ENCODE measurements at places on chromosomes 13 and 19.

- no peak for DNase-seq
Measured at GRCh38 chr19:19964416-19964815, 63.7 kb downstream of the ZNF93 start.

DNA sequence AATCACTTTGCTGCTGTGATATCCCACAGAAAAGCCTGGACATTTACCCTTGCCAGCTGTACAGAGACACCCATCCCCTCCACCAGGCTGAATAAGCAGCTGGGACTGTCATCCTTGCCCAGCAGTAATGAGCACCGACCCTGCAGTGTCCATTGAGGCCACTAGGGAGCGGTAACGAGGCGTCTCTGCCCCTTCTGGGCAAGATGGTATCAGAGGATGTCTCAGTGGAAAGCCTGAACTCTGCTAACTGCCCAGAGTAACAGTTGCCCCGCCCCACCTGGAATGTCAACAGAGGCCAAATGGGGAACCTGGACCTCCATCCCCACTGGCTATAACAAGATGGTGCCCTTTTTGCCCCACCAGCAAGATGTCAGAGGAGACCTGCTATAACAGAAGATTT, 22.8 kb upstream of the CEACAM20 start:
- no peak for DNase-seq

DNA sequence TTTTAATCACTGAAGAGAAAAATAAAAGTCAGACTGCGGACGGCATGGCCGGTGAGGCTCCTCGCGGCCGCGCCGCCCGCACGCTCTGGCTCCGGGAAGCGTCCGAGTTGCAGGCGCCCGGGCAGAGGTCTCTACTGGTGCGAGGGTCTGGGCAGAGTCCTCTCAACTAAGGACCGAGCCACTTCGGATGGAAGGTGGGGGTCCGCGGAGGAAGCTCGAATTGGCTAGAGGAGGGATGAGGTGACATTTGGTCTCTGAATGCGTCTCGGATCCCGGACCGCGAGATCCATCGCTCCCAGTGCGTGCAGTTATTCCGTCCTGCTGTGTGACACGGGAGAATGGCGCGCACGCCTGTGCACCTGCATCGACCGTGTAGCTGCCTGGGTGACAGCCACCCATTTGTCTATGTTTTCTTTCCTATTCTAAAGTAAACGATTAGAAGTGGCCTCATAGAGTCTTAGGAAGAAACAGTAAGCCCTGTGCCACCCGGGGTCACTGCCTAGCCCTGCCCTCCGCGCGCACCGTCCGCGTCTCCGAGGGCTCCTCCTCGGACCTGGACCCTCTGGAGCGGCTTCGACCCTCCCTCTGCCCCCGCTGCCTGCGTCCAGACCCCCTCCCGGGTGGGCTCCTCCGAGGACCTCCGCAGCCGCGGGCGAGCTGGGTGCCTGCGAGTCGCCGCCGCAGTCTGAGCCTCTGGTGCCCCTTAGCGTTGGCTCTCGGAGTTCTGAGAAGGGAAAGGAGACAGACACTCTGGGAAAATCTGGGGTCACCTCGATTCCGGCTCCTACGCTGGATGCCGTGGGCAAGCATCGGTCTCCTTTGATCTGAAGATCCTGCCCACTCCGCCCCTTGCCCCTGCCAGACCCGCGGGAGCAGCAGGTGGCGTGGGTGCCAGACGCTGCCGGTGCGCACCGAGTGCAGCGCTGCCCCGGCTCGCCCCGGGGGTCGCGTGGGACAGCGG, 347.4 kb downstream of the LIG4 start:
- no peak for DNase-seq

DNA sequence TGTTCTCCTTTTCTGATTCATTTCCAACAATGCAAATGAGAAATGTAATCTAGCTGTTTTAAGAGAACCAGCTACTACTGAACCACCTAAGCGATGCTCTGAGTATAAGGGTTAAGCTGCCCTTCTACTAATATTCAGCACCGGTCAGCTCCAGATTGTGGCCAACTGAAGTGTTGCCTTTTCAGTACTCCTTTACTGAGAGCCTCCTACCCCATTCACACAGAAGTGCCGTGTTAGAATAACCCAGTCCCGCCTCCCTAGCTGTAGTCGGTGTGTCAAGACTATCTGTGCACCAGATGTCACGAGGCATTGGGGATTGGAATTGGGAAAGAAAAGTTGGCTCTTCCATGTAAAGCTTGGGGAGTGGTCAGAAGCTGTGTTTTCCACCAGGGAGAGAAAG, 45.4 kb downstream of the FAM124A start:
- no peak for DNase-seq

- no peak for DNase-seq
Measured at GRCh38 chr13:69585656-69586055, 522.0 kb upstream of the ATXN8OS start.

DNA sequence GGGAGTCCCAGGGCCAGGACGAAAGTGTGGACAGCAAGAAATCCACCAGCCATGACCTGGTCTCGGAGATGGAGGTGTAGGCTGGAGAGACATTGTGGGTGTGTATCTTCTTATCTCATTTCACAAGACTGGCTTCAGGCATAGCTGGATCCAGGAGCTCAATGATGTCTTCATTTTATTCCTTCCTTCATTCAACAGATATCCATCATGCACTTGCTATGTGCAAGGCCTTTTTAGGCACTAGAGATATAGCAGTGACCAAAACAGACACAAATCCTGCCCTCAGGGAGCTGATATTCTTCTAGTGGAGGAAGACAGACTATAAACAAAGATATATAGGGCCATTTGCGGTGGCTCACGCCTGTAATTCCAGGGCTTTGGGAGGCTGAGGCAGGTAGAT, 7.4 kb upstream of the DHX34 start:
- no peak for DNase-seq

DNA sequence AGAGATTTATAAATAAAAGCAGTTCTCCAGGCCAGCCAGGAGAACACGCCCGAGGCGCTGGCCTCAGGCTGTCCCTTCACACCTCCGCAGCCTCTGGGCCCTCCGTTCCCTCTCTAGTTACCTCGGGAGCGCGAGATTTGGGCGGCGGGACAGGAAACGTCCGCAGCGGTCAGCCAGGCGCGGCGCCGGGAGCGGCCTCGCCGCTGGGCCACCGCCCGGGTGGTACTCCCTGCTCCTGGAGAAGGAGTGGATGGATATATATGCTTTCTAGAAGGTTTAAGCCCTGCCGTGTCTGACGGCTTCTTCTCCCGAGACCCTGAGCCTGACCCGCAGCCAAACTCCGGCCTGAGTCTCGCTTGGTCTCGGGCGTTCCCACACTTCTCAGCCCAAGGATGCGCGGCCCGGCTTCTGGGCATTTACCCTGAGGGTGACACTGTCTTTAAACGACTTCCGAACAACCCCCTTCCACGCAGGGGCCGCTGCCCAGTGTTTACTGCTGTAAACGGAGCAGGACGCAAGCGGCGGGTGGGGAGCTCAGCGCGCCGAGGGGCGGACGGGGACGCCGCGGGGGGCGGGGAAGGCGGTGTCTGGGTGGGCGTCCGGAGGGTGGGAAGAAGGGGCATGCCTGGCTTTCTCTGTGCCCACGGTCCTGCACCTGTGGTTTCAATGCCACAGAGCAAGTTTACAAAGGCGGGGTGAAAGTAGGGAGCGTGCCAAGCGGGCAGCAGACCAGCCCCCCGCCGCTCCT, 2.0 kb upstream of the ZIC2 start:
- no peak for DNase-seq

- no peak for DNase-seq
Measured at GRCh38 chr13:35129500-35129899, 187.4 kb downstream of the NBEA start.

DNA sequence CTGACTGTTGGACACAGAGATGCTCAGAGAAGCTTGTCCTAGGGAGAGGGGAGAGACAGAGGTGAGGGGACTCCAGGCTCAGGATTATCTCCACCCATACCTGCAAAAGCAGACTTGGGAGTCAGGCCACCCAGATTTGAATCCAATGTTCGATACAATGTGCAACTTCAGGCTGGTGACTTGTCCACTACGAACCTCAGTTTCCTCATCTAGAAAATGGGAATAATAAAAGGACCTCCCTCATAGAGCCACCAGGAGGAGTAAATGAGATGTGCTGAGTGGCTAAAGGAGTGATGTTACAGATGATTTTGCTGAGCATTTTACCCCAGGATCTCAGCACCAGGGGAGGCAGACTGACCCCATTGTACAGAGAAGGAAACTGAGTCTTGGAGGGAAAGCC, 25.0 kb downstream of the PRKD2 start:
- DNase-seq: no peak

GRCh38 chr19:55486043-55486970, 1.3 kb downstream of the NAT14 start:
- no peak for DNase-seq

DNA sequence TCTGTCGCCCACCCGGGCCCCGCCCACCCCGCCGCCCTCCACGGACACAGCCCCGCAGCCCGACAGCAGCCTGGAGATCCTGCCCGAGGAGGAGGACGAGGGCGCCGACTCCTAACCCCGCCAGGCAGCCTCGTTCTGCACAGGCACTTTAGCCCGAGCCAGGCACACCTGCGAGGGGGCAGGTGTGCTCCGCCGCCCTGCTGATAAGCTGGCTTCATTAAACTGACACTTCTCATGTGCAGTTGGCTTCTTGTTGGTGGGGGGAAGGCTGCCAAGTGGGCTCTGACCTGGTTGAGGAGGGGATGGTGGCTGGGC, 8.2 kb downstream of the IL4I1 start:
- DNase-seq: no peak

GRCh38 chr19:7787141-7787540, 24.1 kb downstream of the CLEC4M start:
- DNase-seq: no peak

- no peak for DNase-seq
Measured at GRCh38 chr19:52622261-52622660, 15.9 kb downstream of the ZNF83 start.

DNA sequence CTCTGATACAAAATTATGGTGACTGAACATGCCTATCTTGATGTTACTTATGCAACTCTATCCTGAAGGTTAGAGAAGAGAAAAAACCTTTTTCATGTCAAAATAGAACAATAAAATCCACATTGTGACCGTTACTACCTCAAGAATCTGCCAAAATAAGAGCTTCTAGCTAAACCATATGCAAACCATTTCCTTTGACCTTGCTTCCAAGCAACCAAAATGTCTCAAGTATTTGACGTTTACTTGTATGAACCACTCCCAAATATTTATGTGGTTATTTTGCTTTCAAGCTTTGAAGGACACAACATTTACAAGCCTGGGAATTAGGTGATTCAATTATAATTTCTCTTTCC, 13.9 kb downstream of the FOXO1 start:
- no peak for DNase-seq

GRCh38 chr13:75787249-75787928, 151.3 kb downstream of the LMO7 start:
- DNase-seq: no peak
